ENCODE measurements at places on chromosomes 5 and 9. TPM values are rescaled to one million over a fixed set of nuclear protein-coding genes. Genes with fewer than 3 reads are reported as not detected.

- H3K27ac ChIP-seq, result peak overlapping the region; percentile 77
- H3K4me3 ChIP-seq, result peak overlapping the region; percentile 57
- no peaks in the 10 kb centered on the region for H3K36me3 ChIP-seq
Observed at GRCh38 chr5:59276325-59276675, 617.2 kb downstream of the PDE4D start.

DNA sequence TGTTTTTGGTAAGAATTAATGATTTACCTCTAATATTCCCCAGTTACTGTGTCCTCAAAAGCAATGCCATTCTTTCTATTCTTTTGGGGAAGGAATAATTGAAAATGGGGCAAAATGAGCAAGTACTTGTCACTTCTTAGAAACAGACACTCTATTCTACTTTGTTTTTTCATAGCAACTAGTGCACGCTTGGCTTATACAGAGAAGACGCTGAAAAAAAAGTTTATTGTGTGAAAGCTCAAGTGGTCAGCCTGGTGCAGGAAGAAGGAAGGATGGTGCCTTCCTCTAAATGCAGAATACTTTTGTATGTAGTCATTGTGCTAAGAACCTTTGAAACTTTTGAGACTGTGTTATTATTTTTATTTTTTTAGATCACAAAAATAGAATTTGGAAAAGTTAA, 29.6 kb downstream of the ANKDD1B start:
- H3K27ac ChIP-seq, result no peak overlapping the region
- no peaks in the 10 kb centered on the region for H3K27me3 ChIP-seq
- no peaks in the 10 kb centered on the region for H3K36me3 ChIP-seq
- no peak overlapping the region for H3K4me3 ChIP-seq

HTR1A gene
- not detected for total RNA-seq

GRCh38 chr5:122707796-122708195, 67.1 kb upstream of the SNX2 start:
- H3K27me3 ChIP-seq, result no peaks in the 10 kb centered on the region
- DNase-seq, result no peak
- no peaks in the 10 kb centered on the region for H3K36me3 ChIP-seq
- no peak overlapping the region for H3K27ac ChIP-seq
- H3K4me1 ChIP-seq, result no peaks in the 10 kb centered on the region
- H3K4me3 ChIP-seq, result no peak overlapping the region

GRCh38 chr5:165003283-165003682, 1497.9 kb downstream of the MAT2B start:
- H3K36me3 ChIP-seq, result no peaks in the 10 kb centered on the region
- H3K27ac ChIP-seq, result no peak overlapping the region
- H3K27me3 ChIP-seq, result no peaks in the 10 kb centered on the region
- H3K4me1 ChIP-seq, result no peaks in the 10 kb centered on the region
- DNase-seq, result no peak

DNA sequence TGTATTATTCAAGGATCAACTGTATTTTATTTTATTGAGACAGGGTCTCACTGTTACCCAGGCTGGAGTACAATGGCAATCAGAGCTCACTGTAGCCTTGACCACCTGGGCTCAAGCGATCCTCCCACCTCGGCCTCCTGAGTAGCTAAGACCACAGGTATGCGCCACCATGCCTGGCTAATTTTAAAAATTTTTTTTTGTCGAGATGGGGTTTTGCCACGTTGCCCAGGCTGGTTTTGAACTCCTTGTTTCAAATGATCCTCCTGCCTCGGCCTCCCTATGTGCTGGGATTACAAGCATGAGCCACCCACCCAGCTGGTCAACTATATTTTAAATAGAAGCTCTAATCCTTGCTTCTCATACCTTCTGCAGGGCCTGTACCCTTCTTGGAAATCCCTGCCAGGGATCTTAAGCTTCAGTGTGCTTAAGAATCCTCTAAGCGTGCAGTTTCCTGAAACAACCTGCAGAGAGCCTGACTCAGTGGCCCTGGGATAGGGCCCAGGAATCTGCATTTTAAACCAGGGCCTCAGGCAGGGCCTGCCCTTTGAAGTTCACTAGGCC, 2.9 kb downstream of the AKNA start:
- H3K4me3 ChIP-seq, result no peak overlapping the region
- H3K4me1 ChIP-seq, result peaks cover 73% of the 10 kb centered on the region
- peak overlapping the region; percentile 29 for H3K27ac ChIP-seq
- DNase-seq, result no peak
- no peaks in the 10 kb centered on the region for H3K36me3 ChIP-seq

PRSS3 gene
- 0.81 TPM for total RNA-seq
